Vagina (tissue), 2 donors: ENCODE measurements at places on chromosomes 1 and 21.

DNA sequence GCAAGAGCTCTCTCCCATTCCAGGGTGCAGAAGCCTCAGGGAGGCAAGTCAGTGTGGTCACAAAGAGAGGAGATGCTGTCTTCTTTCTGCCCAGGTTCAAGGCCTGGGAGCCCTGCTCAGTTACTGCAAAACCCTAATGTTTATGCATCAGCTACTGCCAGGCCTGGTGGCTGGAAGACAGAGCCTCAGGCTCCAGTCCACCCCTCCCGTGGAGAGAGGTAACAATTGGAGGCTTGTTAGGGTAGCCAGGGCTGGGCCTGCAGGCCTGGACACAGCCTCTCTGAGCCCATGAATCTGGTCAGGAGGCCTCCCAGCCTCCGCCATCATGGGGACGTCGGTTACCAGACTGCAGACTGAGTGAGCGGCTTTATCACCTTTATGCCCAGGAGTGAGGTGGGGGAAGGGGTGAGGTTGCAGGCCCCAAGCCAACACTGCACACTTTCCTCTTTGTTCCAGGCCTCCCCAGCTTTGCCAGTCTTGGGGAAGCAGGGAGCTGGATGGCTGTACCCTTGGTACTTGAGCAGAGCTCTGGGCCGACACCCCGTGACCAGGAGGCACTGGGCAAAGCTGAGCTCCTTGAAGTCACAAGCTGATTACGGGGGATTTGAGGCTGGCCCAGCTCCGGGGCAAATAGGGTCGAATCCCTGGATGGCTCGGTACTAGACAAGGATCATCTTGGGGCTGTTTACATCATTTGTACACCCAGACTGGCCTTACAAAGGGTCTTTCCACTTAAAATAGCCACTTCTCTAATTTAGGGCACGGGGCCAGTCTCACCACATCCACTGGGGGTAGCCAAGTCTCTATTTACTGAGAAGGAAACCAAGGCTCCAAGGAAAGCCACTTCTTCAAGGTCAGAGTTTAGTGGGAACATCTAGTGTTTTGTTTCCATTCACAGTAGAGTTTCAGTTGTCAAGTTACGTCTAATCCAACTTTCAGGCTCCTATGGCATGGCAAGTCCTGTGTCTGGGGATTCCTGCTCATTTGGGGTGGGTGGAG lies 5.2 kb downstream of the SLC2A1 start:
- no peaks in the 10 kb centered on the region for H3K27me3 ChIP-seq
- H3K27ac ChIP-seq, result peak overlapping the region; percentile 56
- no peak for DNase-seq
- peaks cover 58% of the 10 kb centered on the region for H3K4me1 ChIP-seq
- H3K4me3 ChIP-seq, result no peak overlapping the region

GRCh38 chr1:48697066-48697707 lies 79.5 kb downstream of the BEND5 start:
- no peak overlapping the region for H3K4me3 ChIP-seq
- H3K36me3 ChIP-seq, result no peaks in the 10 kb centered on the region
- H3K4me1 ChIP-seq, result no peaks in the 10 kb centered on the region

DNA sequence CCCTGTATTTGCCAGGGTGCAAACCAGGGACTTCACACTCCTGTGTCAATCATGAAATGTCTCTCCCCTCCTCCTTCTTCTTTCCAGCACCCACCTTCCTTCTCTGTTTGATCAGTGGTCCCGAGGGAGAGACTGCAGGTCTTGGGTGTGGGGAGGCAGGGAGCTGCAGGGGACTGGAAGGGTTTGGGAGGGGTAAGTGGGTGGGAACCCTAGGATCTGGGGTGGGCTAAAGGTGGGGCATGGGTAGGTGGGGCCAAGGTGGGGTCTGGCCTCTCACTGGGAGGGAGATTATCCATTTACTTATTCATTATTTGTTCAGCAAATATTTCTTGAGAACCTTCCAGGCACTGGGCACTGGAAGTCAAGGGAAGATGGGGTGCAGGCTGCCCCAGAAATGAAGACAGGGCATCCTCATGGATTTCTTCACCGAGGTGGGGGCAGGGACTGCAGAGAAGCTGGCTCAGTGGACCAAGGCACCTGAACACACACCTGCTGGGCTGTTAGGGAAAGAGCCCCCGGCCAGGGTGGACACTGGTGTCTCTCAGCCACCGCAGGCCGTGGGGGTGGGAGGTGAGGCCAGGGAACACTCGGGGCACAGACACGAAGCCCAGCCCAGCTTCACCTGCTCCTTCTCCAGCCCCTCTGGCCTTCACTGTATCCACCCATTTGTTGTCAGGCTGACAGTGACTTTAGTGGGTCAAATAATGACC lies 193.9 kb upstream of the C1orf174 start:
- H3K27ac ChIP-seq, result no peak overlapping the region
- no peaks in the 10 kb centered on the region for H3K27me3 ChIP-seq
- no peak overlapping the region for H3K4me3 ChIP-seq
- H3K36me3 ChIP-seq, result no peaks in the 10 kb centered on the region
- H3K4me1 ChIP-seq, result no peaks in the 10 kb centered on the region
- DNase-seq, result no peak

DNA sequence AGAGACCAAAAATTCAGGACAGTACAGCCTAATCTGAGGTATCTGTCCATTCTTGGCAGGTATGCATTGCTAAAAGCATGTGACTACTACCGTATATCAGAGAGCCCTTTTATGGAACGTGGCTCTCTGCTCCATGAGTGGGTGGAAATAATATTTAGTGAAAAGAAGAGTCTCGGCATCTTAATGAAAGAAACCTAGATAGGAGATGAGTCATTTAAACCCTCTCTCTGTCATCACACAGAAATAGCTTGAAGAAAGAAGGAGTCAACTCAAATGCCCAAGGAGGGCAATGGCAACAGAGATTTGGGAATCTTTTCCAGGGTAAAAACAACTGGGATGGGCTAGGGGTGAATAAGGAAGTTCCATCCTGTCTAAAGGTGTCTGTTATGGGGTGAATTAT lies 528.2 kb downstream of the SMYD3 start:
- H3K27me3 ChIP-seq, result no peaks in the 10 kb centered on the region
- H3K4me3 ChIP-seq, result no peak overlapping the region
- H3K36me3 ChIP-seq, result no peaks in the 10 kb centered on the region
- H3K4me1 ChIP-seq, result no peaks in the 10 kb centered on the region
- H3K27ac ChIP-seq, result no peak overlapping the region

- no peaks in the 10 kb centered on the region for H3K36me3 ChIP-seq
- peak; percentile 80 for DNase-seq
- no peak overlapping the region for H3K4me3 ChIP-seq
- H3K27me3 ChIP-seq, result no peaks in the 10 kb centered on the region
- H3K27ac ChIP-seq, result no peak overlapping the region
Observed at GRCh38 chr1:227889863-227890405, 57.8 kb downstream of the WNT9A start.

DNA sequence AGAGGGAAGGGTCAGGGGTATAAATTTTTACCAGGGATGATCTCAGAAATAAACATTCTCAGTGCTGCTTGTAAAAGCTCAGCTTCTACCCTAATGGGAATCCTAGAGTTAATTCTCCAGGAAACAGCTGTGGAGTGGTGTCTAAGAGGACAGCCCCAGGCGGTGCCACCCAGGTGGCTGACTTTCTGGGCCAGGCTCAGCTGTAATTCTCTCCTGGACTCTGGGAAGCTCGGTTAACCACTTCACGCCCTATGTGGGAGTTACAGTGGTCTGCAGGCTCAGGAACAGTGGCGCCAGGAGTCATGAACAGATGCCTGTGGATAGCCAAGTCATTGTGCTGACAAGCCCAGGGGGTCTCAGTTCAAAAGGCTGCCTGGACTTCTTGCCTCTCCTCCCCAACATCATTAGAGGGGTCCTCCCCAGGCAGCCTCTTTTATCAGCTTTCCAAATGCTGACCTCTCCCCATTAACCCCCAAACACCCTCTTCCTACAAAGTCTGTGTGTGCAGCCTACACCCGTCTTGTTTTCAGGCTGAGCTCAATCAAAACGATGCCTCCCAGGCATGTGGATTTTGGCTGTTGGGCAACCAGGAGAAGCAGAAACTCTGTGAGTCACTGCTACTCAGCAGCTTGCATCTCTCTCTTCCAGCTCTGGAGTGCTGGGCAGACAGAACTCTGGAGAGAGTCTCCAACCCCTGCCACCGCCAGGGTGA lies 1.2 kb downstream of the HHIPL2 start:
- no peaks in the 10 kb centered on the region for H3K36me3 ChIP-seq
- H3K27ac ChIP-seq, result peak overlapping the region; percentile 50
- H3K27me3 ChIP-seq, result no peaks in the 10 kb centered on the region
- no peak for DNase-seq
- no peak overlapping the region for H3K4me3 ChIP-seq

DNA sequence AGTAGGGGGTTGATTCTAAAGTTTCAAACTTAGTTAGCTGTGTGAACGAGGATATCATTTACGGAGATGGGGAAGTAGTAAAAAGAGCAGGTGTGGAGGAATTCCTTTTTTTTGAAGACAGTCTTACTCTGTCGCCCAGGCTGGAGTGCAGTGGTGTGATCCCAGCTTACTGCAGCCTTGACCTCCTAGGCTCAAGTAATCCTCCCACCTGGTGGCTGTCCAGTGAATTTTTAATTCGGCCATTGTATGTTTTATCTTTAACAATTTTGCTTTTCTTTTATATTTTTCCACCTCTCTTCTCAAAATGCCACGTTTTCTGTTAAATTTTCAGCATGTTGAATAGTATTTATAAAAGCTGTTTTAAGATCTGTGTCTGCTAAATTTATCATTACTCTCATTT lies 12.3 kb upstream of the CENPF start:
- no peak overlapping the region for H3K4me3 ChIP-seq
- H3K27me3 ChIP-seq, result no peaks in the 10 kb centered on the region
- no peak for DNase-seq

GRCh38 chr1:61313906-61314422 lies 231.6 kb downstream of the NFIA start:
- H3K4me3 ChIP-seq, result no peak overlapping the region
- H3K4me1 ChIP-seq, result peaks cover 14% of the 10 kb centered on the region
- no peaks in the 10 kb centered on the region for H3K27me3 ChIP-seq
- H3K27ac ChIP-seq, result no peak overlapping the region
- DNase-seq, result no peak
- no peaks in the 10 kb centered on the region for H3K36me3 ChIP-seq

- H3K27me3 ChIP-seq, result no peaks in the 10 kb centered on the region
- no peak for DNase-seq
- peaks cover 5% of the 10 kb centered on the region for H3K4me1 ChIP-seq
- no peak overlapping the region for H3K4me3 ChIP-seq
- H3K36me3 ChIP-seq, result no peaks in the 10 kb centered on the region
- H3K27ac ChIP-seq, result no peak overlapping the region
Observed at GRCh38 chr1:54169068-54169467, 16.3 kb upstream of the CDCP2 start.

GRCh38 chr1:28755701-28756100 lies 19.0 kb downstream of the YTHDF2 start:
- peaks cover 11% of the 10 kb centered on the region for H3K36me3 ChIP-seq
- DNase-seq, result no peak
- no peak overlapping the region for H3K4me3 ChIP-seq
- peaks cover 80% of the 10 kb centered on the region for H3K4me1 ChIP-seq

DNA sequence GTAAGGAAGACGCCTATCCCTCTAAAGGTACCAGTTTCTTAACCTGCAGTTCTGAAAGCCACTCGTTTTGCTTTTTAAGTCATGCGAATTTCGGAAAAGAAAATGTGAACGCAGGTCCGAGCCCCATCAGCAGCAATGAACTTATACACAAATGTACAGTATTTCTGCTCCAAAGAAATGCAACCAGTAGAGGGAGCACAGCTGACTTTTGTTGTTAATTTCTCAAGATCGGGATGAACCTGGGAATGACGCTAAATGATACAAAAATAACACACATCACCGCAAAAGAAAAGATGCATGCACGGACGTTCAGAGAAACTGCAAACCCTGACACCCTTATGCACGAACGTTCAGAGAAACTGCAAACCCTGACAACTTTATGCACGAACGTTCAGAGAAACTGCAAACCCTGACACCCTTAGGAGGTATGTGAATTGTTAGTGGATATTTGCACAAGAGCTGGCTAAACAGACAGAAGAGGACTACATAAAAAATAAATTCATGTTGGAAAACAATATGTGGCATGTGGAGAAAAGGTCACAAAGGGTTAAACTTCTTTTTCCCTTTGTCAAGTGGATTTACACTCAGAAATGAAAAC lies 3.5 kb upstream of the TIAM1 start:
- H3K36me3 ChIP-seq, result no peaks in the 10 kb centered on the region
- peaks cover 16% of the 10 kb centered on the region for H3K4me1 ChIP-seq
- DNase-seq, result no peak
- H3K27me3 ChIP-seq, result no peaks in the 10 kb centered on the region
- H3K27ac ChIP-seq, result no peak overlapping the region
- H3K4me3 ChIP-seq, result no peak overlapping the region

DNA sequence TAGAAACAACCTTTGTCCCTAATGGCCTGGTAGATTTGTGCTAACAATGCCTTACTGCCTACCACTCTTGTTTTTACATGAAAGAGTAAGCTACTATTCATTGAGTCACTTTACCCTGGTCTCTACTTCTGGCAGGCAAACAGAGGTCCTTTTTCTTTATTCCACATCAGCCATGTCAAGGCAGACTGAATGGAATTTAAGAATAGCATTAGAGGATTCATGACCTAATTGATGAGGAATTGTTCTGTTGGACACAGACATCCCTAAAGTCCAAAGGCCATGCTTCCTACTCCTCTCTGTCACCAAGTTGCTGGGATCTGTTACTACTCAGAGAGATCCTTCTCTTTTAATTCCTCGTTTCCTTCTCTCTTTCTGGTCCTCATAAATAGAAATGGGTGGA lies 229.1 kb upstream of the ZP4 start:
- H3K4me3 ChIP-seq, result no peak overlapping the region
- no peaks in the 10 kb centered on the region for H3K27me3 ChIP-seq
- H3K4me1 ChIP-seq, result no peaks in the 10 kb centered on the region

DNA sequence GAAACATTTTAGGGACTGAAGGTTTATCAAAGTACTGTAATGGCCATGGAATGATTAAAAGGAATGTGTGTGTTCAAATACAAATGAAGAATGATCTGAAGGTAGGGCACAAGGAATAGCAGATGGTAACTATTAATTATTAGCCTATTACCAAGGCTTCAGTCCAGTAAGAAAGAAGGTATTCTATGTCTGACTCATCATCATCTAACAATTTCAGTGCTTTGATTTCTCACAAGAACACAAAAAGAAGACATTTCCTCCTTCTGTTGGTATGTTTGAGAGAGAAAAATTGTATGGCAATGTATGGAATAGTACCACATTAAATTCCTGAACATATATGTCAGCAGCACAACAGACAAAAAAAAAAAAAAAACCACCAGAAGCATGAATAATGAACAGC lies 57.5 kb downstream of the TYW3 start:
- no peaks in the 10 kb centered on the region for H3K36me3 ChIP-seq
- no peak overlapping the region for H3K27ac ChIP-seq
- H3K4me1 ChIP-seq, result no peaks in the 10 kb centered on the region
- no peaks in the 10 kb centered on the region for H3K27me3 ChIP-seq
